Stimulated activated CD8-positive, alpha-beta memory T cell treated with anti-CD3 and anti-CD28 coated beads, Interleukin-2, amount 100 ng/mL, for 1 hour (primary cell): ENCODE measurements at places on chromosomes 3 and 15.

- no peak for DNase-seq
Observed at GRCh38 chr3:87332789-87333188, 56.4 kb upstream of the POU1F1 start.

DNA sequence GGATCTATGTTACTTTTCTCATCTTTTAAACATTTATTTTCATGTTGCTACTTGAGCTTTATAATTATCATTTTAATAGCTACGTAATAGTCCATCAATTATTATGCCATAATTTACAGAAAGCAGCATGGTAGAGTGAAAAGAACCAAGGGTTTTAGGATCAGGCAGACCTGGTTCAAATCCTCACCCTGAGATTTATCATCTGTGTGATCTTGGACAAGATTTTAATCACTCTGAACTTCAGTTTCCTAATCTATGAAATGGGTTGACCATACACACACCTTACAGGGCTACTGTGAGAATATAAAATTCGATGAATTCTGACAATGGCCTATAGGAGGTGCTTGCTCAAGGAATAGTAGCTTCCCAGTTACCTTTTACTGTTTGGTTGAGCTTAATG lies 27.1 kb downstream of the BOC start:
- DNase-seq, result no peak

DNA sequence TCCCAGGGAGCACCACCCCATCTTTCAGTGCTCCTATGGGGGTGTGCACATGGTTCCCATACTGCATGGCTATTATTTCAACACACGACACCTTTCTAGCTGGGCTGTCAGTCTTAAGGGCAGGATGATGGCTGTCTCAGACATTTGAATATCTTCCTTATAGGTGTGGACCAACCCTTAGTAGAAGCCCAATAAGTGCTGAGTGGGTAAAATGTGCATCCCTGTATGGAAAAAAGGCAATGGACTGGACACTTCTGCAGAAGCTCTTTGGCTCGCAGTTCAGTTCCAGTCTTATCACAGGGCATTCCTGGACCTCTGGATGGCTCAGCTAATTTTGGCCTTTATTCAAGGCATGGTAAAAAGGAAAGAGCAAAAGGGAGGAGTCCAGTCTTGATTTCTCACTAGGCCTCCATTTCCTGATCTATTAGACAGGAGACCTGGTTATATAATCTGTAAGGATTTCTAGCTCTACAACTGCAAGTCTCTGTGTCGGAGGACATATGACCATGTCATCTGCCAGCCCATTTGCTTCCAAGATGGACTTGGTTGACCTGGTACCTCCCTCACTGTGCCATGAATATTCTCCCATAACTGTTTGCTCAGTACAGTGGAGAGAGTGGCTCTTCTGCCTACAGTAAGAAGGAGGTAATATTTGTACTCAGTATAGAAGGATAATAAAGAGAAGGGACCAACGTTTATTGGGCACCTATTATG lies 53.8 kb upstream of the RASGRP1 start:
- no peak for DNase-seq

GRCh38 chr15:41961001-41961518 lies 11.3 kb downstream of the EHD4 start:
- no peak for DNase-seq

- no peak for DNase-seq
Observed at GRCh38 chr3:137106612-137107240, 148.9 kb downstream of the IL20RB start.

- no peak for DNase-seq
Observed at GRCh38 chr15:48996276-48996675, 32.6 kb upstream of the SHC4 start.

DNA sequence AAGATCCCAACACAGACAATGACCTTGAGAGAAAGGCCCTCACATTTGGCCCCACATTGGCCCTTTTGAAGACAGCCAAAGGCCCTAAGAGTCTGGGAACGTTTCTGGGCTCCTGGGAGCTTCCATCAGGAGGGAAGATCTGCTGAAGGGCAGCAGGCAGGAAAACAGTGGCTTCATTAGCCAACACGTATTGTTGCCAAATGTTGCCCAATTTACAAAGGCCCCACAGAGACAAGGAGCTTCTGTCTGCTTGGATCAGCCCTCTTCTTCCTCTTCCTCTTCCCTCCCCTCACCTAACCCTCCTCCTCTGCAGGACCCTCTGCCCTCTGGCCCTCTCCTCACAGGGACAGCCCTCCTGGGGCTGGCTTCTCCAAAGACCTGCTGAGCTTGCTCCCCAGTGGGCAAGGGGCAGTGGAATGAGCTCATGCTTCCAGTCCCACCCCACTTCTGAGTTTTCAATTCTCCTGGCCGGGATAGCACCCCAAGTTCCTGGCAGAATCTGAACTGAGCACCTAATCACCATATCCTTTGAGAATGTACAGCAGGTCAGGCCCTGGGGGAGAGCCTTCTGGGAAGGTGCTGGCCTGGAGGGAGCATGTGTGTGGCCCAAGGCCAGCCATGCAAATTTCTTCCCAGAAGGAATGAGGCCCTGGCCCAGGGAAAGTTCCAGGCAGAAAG lies 5.1 kb upstream of the LTF start:
- DNase-seq, result no peak
